HS-5 (cell line): ENCODE measurements at places on chromosomes 6 and 20.
A peak's percentile ranks its signal among the peaks of the same experiment; 100 is the strongest.

DNA sequence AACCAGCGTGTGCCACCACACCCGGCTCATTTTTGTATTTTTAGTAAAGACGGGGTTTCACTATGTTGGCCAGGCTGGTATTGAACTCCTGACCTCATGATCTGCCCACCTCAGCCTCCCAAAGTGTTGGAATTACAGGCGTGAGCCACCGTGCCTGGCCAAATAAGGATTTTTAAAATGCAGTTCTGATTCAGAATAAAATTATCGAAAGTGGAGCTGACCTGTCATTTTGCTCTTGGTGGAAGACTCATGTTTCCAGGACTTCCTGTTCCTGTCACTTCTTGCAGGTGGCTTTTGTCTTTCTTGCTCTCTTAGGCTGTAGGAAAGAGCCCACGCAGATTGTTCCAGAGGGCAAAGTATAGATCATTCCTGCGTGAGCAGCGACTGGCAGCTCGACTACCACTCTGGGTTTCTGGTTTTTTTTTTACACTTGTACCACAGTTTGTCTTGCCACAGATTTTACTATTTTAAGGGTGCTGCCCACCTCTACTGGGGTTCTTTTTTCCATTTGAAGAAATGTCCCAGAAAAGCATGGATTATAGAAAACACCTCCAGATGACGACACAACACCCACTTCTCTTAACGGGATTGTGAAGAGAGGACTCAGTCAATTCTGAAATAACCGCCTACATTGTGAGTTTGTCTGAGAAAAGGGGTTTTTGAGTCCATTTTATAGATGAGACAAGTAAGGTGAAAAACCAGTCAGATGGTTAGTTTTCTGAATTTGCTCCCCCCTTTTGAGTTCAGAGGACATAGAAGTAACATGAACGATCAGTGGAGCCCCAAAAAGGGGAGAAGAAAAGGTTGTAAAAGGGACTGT is 7.5 kb downstream of the JARID2 start:
- no peak for DNase-seq

DNA sequence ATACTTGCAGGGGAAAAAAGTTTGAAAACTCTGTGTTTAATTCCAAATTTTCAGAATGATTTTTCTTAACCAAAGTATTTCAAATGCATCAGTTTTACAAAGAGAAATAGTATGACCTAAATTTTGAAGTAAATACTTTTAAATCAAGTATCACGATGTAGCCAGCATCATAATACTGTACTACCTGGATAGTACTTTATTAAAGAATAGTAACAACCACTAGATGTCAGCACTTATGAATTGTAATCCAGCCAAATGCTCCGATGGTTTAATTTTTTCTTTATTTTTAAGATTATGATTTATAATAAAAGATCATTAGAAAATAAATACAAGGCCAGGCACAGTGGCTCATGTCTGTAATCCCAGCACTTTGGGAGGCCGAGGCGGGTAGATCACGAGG is 37.2 kb upstream of the HACE1 start:
- no peak for DNase-seq

DNA sequence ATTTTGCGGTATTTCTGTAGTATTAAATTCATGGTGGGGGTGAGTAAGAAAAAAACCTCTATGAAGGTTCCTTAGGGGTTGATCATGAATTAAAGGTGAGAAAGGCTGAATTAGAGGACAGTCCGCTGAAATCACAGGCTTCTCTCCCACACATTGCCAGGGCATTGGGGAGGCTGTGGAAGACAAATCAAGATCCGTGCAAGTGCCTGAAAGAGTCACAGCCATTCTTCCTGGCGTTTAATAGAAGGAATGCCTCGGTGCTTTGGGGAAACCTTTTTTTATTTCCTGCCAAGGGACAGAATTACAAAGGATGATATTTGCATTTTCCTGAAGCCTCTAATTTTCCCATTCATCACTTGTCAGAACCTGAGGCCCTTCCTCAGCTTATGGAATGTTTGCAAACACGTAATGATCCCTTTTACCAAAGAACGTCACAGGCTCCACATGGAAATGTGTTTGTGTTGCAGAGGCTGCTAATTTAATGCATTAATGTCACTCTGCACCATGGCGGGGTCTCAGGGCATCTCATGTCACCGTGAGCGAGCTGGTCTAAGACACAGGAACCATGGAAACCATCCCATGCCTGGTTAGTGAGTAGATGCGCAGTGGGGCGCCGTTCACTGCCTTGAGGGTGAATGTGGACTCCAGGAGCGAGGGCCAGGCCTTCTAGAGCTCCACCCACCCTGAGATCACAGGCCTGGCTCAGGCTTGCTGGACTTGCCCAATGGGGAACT is 185.9 kb upstream of the SULF2 start:
- DNase-seq = no peak

DNA sequence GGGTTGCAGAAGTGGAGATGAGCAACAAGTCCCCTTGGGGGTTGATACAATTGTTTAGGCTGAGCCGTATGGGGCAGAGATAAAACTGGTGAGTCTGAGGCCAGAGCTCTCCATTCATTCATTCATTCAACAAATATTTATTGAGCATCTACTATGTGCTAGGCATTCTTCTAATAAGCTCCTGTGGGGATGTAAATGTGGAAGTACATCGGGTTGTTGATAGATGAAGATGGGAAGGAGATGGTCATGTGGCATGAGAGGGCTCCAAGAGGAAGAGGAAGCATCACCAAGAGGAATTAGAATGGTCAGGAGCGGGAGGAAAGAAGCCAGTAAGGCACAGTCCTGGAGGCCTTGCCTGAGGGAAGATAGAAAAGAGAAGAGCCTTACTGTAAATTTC is 98.7 kb upstream of the MLN start:
- DNase-seq = no peak

- DNase-seq = no peak
Observed at GRCh38 chr20:35564905-35565304, 23.0 kb downstream of the ERGIC3 start.

- DNase-seq = peak; percentile 16
Observed at GRCh38 chr6:147382945-147383554, 125.4 kb upstream of the SAMD5 start.

DNA sequence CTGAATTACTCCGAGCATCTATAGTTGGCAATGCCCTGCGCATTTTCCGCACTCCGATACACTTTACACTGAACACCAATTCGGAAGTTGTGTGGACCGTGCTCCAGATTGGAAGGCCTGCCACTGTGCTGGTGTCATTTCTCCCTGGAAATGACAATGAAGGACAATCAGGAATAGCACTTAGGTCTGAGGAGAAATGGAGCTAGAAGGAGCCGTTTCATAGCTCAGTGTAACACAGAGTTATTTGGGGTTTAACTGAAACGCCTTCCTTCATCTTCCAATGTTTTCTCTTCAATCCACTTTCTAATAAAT is 501 bp upstream of the PLA2G7 start:
- DNase-seq = no peak

- no peak for DNase-seq
Observed at GRCh38 chr6:160031442-160031841, 62.6 kb downstream of the IGF2R start.

DNA sequence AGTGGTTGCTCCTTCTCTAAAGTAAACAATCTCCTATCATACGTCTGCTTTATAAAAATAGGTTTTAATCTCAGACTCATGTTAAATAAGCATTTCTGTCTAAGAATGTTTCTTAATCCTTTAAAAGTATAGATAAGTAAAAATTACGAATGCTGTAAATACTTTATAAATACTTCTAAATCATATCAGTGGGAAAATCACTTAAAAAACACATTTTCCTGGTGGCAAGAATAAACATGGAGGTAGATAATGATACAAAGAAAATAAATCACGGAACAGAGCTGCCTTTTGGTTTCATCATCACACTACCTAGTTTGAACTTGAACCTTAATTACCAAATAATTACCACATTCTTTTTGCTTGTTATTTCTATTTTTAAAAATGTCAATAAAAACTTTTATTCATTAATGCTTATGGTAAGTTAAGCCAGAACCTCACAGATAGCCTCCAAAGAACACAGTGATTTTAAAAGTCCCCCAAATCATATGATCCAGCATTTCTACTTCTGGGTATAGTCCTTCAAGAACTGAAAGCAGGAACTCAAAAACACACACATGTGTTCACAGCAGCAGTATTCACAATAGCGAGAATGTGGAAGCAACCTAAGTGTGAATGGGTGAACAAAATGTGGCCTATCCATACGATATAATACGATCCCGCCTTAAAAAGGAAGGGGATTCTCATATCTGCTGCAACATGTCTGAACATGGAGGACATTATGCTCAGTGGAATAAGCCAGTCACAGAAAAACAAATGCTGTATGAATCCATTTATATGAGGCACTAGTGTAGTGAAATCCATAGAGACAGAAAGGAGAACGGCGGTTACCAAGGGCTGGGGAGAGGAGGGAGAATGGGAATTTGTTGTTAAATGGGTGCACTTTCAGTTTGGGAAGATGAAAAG is 72.4 kb downstream of the SLC22A23 start:
- DNase-seq = no peak

- peak; percentile 88 for DNase-seq
Observed at GRCh38 chr20:32155017-32155981, 45.8 kb downstream of the TM9SF4 start.

DNA sequence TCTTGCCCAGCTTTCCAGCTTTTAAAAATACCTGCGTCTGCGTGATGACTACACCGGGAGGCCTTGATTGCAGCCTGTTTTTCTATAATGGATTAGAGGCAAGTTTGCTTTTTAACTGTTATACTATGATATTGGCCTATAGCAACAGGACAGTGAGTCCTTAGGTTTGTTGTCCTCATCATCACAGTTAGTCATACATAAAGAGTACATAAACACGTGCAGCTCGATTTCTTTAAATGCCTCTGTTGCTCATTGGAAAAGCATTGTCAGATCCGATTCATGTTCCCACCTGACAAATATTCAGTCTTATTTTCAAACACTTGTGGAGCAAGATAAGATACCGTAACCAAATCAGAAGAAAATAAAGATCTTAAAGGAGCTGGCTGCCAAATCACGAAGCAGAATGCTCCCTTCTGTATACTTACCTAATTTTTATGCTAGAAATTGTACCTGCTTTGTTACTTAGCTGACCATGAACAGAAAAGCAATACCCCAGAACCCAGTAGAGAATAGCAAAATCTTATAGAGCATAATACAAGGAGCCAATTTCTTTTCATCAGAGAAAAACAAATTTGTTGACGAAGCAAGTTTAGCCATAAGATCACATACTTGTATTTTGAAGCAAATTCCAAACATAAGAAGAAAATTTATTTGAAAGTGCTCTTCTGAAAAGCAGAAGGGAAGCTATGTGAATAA is 100.4 kb downstream of the TMEM200A start:
- DNase-seq = no peak

- DNase-seq = no peak
Observed at GRCh38 chr20:62838128-62838891, 21.5 kb downstream of the COL9A3 start.

DNA sequence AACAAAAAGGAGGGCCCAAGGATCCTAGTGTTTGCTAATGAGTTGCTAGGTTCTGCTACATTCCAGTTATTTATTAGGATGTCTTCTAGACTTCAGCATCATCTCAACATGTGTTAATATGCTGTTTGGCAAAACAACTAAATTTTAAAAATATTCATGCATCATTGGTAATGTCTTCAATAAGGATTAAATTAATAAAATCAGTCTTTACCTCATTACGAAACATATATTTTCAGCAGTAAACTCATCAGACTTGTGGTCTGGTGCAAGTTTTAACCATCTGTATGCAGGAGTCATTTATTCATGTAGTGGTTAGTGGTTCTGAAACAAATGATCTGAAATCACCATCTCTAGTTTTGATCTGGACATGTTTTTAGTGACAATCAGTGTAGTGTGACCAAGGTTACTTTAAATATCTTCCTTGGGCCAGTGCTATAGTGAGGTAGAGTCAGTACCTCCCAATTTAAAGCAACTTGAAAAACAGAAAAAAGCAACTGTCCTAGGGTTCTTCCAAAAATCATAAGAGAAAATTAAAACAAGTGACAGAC is 85.0 kb upstream of the KCNK16 start:
- DNase-seq = no peak

GRCh38 chr6:46989398-46989797 is 52.7 kb downstream of the ADGRF1 start:
- no peak for DNase-seq

DNA sequence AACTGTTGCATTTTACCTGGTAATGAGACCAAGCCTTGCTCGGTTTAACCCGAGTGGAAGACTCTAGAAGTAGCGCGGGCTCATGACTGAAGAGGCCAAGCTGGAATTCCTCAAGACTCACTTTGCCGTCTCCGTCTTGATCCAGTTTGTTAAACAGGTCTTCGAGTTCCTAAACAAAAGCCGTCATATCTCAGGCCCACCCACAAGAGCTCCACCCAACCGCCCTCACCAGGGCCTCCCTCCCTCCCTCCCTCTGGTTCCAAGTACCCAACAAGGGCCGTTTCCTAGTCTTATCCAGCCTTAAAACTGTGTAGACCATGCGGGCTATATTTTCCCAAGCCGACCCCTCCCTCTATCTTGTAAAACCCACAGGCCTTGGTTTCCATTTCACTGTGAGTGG is 81.4 kb downstream of the NINL start:
- no peak for DNase-seq

GRCh38 chr6:101716810-101717209 is 323.3 kb downstream of the GRIK2 start:
- DNase-seq = no peak

GRCh38 chr20:14729390-14729789 is 392.0 kb upstream of the FLRT3 start:
- DNase-seq = no peak

- no peak for DNase-seq
Observed at GRCh38 chr6:150685860-150686259, 86.2 kb downstream of the PLEKHG1 start.

GRCh38 chr6:136500414-136500813 is 49.8 kb downstream of the MAP7 start:
- DNase-seq = no peak

- DNase-seq = no peak
Observed at GRCh38 chr20:45974896-45975565, 3.0 kb upstream of the ZNF335 start.

DNA sequence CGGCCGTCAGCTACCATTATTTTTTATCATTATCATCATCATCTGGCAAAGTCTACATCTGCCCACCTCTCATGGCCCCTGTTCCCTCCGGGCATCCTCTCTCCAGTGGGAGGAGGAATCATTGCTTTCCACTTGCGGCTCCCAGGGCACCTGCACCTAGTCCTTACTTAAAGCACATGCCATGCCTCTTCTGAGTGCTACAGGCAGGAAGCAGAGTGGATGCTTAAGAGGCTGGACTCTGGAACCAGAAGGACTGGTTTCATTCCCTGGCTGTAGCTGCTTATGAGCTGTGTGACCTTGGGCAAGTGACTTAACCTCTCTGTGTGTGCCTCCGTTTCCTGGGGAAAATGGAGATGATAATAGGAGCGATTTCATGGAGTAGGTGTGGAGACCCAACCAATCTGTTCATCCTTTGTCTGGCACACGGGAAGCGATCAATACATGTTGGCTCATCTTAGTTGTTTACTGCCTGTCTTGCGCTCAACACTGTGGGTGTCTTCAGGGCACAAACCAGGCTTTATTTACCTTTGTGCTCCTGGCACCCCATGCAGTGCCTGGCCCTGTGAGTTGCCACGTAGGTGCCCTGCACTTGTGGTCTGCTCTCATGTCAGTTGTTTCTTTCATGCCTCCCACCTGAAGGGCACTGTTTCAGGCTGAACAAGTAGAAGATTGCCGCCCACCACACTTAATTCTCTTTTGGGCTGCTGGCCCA is 317.0 kb upstream of the SULF2 start:
- no peak for DNase-seq
